ENCODE measurements at places on chromosomes 1 and 21.

DNA sequence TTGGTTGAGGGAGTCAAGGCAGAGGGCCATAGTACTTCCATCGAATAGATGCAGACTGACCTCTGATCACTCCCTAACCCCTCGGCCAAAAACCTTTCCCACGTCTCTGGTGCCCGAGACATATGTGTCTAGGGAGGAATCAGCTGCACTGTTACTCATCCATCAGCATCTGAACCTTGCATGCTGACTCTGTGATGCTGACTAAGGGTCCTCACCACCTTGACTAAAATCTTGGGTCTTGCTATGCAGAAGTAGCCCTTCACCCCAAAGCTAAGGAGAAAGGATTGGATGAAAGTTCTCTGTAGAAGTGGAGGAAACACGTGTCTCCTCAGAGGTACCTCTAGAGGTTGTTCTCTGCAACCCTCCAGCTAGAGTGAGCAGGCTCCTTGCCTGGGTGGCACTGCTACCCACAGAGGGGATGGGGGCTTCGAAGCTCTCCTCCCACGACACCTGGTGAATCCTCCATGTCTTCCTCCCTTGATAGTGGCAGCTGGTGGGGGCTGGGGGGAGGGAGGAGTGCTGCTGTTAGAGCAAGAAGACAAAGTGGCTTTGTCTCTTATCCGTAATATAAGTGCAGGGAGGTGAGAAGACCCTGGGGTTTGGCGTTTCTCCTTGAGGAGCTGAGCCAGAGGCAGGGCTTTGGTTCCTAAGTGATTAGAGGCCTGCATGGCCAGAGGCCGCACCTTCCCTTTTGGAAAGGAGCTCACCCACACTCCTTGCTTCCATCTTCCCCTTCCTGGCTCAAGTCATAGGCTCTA, 45.1 kb downstream of the ATP2B4 start:
- DNase-seq: no peak

DNA sequence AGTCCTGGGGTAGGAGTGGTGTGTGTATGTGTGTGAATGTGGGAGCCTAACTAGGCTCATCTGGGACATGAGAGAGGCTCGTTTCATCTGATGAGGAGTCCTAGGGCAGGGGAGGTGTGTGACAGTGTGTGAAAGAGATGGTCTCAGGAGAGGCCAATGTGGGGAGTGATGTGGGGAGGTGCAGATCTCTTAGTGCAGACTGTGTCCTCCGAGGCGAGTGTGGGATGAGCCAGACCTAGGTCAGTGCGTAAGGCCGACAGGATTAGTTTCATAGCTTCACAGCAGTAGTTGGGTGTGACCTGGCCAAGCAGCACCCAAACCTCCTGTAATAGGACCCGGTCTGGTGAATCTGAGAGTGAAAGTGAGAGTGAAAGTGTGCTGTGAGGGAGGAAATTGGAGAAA, 94.7 kb downstream of the LIPI start:
- DNase-seq: no peak

DNA sequence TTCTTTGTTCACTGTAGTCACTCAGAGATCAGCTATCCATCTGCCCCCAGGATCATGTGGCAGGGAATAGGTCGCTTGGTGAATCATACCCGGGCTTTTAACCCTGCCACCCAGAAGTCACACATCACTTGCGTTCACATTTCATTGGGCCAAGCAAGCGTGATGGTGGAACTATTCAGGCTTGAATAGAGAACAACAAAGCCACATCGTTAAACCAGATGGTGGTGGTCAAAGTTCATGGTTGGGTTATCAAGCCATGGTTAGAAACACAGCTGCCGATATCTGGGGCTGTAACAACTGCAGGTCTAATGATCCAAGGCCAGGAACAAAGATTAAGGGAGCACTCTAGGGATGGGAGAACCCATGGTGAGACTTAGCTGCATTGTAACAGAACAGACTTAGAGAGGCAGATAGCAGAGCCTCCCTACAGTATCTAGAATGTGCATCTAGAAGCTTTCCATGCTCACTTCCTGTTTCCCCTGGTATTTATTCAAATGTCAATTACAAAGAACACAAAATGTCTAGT, 40.0 kb upstream of the PTPRC start:
- no peak for DNase-seq

- DNase-seq: no peak
Measured at GRCh38 chr21:42527489-42528158, 14.0 kb downstream of the SLC37A1 start.

DNA sequence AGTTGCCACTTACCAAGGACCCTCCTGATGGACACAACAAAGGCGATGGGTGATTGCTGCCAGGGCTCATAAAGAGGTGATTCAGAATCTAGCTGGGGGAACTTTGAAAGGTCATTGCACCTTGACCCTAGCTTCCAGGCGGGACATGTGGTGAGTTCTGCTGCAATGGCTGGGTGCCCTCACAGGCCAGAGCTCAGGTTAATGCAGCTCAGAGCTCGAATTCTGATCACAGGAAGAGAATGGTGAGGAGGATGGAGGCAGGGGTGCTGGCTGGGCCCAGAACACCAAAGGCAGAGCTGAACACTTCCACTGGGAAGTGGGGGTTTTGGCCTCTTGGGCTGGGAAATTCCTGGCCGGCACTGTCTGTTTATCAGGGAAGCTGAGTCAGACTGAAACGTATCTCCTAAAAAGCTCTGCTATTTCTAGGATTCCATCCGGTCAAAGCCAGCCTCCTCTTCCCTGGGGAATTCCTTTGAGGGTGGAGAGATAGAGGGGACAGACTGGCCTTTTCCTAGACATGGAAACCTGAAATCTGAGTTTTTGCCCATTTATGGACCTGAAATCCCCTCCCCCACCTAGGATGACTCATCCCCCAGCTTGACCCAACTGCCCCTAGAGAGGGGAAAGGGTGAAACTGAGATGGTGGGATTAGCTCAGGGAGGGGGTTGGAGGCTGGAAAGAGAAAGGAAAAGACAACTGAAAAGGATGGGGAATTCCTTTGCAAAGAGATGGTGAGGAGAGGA, 27.2 kb downstream of the NUAK2 start:
- DNase-seq: no peak

DNA sequence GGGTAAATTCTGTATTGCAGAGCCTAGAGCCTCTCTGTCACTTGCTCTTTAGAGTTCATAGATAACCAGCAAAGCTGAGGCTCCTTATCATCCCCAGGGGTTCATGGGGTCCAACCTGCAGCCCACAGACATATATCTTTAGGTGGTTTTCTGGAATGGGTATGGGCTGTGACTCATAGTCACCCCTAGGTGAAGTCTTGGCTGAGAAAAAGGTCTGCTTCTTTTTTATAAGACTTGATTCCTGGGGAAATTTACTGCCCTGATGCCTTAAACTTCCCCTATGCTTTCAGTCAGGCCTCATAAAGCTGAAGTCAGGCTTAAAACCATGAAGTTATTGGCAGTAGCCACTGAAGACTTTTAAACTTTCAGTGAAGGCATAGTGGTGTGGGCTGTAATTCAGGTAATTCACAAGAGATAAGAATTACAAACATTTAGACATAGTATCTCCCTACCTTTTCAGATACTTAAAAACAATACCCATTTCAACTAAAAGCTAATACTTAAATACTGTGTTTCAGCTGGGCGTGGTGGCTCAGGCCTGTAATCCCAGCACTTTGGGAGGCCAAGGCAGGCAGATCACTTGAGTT, 46.8 kb downstream of the MACO1 start:
- DNase-seq: no peak

GRCh38 chr1:108561689-108562326, 1.9 kb downstream of the EEIG2 start:
- DNase-seq: peak; percentile 47

- DNase-seq: no peak
Measured at GRCh38 chr1:233248014-233248413, 47.5 kb downstream of the PCNX2 start.
